RPMI7951 (cell line): ENCODE measurements at places on chromosomes 16 and 17. TPM values are rescaled to one million over a fixed set of nuclear protein-coding genes. Genes with fewer than 3 reads are reported as not detected.

Gene RTN4RL1
- 7.6 and 8.8 TPM in 2 replicates for total RNA-seq

Gene P2RX5
- total RNA-seq: 0.29 and 0.36 TPM in 2 replicates

DNA sequence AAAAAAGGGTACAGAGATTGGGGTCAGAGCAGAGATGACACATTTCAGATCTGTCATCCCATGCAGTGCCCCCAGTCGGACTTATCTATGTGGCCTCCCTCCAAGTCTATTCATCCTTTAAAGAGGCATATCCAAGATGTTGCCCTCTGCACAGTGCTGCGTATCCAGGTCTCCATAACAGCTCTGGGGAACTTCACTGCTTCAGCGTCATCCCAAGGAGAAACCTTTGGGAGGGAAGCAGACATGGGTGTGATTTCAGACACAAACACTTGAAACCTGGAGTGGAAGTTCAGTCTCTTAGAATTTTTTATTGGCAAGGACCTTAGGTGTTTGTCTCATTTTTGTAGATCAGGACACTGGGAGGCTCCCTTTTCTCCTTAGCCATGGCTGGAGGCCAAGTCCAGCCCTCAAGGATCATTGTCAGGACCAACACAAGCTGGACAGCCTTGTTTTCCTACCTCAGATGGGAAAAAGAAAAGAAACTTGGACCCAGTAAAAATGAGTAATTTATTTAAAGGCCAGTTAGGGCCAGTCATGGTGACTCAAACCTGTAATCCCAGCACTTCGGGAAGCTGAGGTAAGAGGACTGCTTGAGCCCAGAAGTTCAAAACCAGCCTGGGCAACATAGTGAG is 23.9 kb upstream of the NLK start:
- peak; percentile 8 for DNase-seq

DNA sequence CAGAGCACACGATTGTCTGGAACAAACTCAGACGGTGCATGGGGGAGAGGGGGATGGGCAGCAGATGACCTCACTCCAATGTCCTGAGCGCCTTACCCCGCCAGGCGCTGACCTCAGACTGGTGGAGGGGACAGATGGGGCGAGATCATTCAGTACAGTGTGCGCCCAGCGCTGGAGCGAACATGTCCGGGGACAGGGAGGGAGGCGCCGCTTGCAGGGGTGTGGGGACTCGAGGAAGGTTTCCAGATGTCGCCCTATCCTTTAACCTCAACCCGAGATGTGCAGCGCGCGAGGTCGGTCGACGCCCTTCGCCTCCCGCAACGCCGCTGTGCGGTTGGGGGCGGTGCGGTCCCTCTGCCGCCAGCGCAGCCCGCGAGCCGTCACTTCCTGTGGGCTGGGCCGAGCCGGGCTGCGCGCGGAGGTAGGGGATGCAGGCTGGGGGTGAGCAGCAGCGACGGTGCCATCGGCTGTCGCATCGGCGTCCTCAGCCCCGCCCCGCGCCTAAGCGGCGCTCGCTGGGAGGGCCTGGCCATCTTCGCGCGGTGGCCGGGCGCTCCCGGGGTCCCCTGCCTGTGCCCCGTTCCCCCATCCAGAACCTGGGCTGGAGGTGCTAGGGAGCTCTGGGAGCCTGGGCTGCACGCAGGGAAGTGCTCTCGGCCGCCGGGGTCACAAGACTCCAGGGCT is 5.3 kb upstream of the CDR2L start:
- DNase-seq: peak; percentile 61

DNA sequence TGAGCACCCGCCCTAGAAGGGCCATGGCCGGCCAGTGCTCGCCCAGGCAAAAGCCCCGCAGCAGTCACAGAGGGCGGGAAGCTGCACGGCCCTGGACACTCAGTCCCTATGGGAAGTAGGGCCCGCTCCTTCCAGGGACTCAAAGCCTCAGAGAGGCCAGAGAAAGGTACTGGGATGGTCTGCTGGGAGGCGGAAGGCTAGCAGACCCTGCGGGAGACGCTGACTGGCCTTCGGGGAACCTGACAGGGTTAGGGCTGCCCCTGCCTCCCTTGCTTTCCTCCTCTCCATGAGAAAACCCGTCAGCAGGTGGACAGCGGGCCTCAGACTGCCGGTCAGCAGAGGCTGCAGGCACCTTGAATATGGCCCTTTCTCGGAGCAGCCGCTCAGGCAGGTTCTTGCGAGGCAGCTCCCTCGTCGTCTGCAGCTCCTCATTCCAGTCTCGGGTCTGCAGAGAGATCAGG is 11.5 kb downstream of the CLUH start:
- DNase-seq: no peak

- no peak for DNase-seq
These were observed 12.3 kb downstream of the NUPR1 start for GRCh38 chr16:28526201-28527099.

Gene EVI2A
- 16.6 and 21.7 TPM in 2 replicates for total RNA-seq

DNA sequence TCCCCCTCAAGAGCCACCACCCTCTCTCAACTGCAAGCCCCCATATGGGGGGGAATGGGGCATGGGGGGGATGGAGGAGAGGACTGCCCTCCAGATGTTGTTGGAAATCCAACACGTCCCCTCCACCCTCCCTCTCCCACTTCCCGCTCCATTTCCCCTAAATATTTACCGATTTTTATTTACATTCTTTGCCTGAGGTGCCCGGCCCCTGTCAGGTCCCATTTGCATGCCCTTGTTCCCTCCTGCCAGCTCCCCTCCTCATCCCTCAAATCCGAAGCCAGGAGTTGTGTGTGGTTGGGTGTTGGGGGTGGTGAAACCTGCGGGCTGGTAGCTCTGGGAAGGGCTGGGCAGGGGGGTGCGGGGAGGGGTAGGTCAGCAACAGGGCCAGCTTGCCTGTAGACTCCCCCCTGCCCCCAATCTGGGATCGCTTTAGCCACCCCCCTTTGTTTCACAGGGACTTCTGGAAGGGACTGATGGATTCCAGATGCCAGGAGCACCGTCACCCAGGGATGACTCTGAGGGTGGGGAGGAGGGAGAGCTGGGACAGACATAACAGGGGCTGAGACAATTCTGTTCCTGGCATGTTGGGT is 39.7 kb upstream of the NGFR start:
- peak; percentile 41 for DNase-seq

DNA sequence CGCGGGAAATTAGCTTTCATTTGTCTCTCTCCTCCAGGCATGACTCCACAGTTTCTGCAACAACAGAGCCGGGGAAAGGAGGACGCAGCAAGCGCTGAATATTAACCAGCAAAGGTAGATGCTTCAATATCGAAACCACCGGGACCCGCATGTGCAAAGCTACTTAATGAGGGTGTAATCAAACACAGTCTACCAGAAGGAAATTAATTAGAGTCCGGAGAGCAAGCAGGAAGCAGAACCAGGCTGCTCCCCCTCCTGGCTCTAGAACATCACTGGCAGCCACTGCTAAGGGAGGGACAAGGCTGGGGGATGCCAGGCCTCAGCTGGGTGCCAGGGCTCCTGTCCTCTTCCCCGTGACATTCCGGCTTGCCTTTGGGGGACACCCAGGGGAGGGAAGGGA is 21.7 kb downstream of the LRRC75A start:
- DNase-seq: no peak

Gene OR2C1
- not detected in 2 replicates for total RNA-seq

- no peak for DNase-seq
These were observed 18.4 kb downstream of the SLC6A4 start for GRCh38 chr17:30217054-30217453.

DNA sequence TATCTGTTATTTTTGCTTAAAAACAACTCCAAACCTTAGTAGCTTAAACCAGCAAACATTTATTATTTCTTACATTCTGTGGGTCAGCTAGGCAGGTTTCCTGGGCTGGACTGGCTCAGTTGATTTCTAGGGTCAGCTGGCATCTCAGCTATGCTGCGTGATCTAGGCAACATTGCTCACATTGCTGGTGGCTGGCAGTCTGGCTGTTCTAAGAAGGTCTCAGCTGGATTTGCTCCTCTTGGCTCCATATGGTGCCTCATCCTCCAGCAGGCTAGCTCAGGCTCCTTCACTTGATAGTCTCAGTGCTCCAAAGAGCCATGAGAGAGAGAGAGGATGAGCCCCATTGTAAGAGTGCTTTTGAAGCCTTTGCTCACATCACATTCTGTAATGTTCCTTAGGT is 470.6 kb upstream of the CDH5 start:
- DNase-seq: no peak

- DNase-seq: peak; percentile 32
These were observed 79.8 kb downstream of the JPH3 start for GRCh38 chr16:87681981-87682570.

Gene KRTAP9-2
- not detected in 2 replicates for total RNA-seq

Gene GCGR
- total RNA-seq: not detected in 2 replicates

DNA sequence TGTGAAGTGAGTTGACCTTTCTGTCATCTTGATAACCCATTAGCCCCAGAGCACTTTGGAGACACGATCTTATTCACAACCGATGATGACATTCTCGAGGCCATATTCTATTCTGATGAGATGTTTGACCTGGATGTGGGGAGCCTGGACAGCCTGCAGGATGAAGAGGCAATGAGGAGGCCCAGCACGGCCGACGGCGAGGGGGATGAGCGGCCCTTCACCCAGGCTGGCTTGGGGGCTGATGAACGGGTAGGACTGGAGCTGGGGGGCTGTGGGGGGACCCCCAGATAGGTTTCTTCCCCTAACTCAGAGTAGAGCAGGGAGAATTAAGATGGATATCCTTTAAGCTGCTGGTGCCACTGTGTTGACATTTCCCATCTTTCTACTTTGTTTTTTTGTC is 201.7 kb downstream of the KATNIP start:
- DNase-seq: no peak

Gene CCL18
- total RNA-seq: not detected in 2 replicates

GRCh38 chr17:77437747-77438146 is 297.0 kb downstream of the SEC14L1 start:
- no peak for DNase-seq

Gene NLRC5
- 15.0 and 16.1 TPM in 2 replicates for total RNA-seq

Gene C17orf100
- total RNA-seq: 0.12 and 0.39 TPM in 2 replicates

- no peak for DNase-seq
These were observed 4.5 kb upstream of the SAMD14 start for GRCh38 chr17:50134206-50135110.

Gene CMC2
- 148 and 155 TPM in 2 replicates for total RNA-seq
